Daoy (cell line): ENCODE measurements at places on chromosomes 12 and 14. TPM values are rescaled to one million over a fixed set of nuclear protein-coding genes. Genes with fewer than 3 reads are reported as not detected.

DNA sequence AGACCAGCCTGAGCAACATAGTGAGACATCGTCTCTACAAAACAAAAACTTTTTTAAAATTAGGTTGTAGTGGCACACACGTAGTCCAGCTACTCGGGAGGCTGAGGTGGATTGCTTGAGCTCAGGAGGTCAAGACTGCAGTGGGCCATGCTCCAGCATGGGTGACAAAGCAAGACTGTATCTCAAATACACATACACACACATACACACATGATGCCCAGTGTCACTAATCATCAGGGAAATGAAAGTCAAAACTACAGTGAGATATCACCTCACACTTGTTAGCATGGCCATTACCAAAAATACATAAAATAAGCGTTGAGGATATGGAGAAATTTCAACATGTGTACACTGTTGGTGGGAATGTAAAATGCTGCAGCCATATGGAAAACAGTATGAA is 33.2 kb upstream of the KICS2 start:
- DNase-seq, result no peak

DNA sequence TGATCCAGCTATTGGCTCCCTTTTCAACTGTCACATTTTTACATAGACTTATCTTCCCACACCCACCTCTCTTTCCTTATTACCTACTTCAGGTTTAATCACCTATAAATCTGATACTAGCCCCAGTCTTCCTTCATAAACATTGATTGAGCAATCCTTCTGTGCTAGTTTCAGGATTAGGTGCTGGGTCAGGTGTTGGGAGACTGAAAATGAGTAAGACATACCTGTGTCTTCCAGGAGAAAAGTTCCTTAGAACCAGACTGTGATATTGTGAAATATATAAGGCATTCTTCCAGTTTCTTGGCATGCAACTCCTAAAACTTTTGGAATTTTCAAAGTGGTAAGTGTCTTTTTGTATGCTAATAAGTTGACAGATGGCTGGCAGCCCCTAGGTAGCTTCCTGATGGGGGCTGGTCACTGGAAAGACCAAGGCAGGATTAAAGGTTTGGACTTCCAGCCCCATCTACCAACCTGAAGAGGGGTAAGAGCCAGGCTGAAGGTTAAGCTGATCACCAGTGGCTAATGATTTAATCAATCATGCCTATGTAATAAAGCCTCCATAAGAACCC is 4.6 kb downstream of the ANO6 start:
- no peak for DNase-seq

DNA sequence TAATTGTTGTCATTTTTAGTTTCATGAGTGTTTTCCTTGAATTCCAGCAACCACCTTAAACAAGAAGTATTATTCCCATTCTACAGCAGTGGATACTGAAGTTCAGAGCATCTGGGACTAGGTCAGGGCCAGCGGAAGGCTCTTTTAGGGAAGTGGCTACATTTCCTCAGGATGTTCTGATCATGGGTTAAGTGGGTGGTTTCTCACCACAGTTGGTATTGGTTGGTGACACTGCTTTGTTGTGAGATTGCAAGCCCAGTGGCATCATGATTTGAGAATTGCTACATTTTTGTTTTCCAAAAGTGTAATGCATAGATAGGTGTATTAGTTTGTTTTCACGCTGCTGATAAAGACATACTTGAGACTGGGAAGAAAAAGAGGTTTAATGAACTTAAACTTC is 47.1 kb downstream of the SYNE2 start:
- DNase-seq, result no peak

- no peak for DNase-seq
Measured at GRCh38 chr14:52619687-52620086, 67.1 kb downstream of the GPR137C start.

Gene BRI3BP
- 12.6 and 13.4 TPM in 2 replicates for total RNA-seq
